ENCODE measurements at places on chromosomes 1 and 21. TPM values are rescaled to one million over a fixed set of nuclear protein-coding genes. Genes with fewer than 3 reads are reported as not detected.

- DNase-seq, result no peak
These were observed 14.8 kb upstream of the ZNF669 start for GRCh38 chr1:247118946-247119446.

DNA sequence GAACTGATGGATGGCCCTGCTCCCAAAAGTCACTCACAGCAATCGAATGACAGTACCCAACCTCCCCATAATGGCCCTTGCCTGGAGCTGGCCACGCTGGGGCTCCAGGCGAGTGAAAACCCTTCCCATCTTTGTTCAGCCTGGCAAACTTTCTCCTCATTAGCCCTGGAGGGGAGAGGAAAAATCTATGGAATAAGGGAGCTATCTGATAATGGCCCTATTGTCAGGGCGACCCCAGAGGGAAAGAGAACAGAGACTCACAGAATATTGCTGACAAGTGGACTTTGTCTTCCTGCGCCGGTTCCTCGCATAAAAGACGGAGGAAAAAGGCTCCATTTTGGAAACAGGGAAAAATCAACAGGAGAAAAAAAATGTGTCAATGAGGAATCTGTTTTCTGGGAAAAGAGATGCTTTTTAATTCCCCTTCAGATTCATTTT lies 13.0 kb upstream of the ARHGEF16 start:
- no peak for DNase-seq

SEMA4A gene
- total RNA-seq, result 3.7 TPM

NDUFV3 gene
- total RNA-seq, result 34.1 TPM

ADPRS gene
- 28.4 TPM for total RNA-seq

GRCh38 chr1:99264201-99265021 lies at the start of gene PLPPR4:
TSS of gene PLPPR4 (plus strand) at chr1:99264492. CDS start at chr1:99264594, 102 bp downstream.
- DNase-seq, result peak; percentile 58

BRDT gene
- not detected for total RNA-seq

- DNase-seq, result no peak
These were observed 75.8 kb downstream of the CTH start for GRCh38 chr1:70486676-70487458.

TMOD4 gene
- 2.0 TPM for total RNA-seq

All from progenitor cell of endocrine pancreas (in vitro differentiated cells).